ENCODE measurements at places on chromosomes 1 and 21.

- no peak for DNase-seq
Measured at GRCh38 chr1:209134001-209134400, 449.5 kb upstream of the CAMK1G start.

- DNase-seq: no peak
Measured at GRCh38 chr1:68812333-68812732, 315.5 kb upstream of the DEPDC1 start.

GRCh38 chr1:21795075-21795474, 12.1 kb upstream of the USP48 start:
- no peak for DNase-seq

DNA sequence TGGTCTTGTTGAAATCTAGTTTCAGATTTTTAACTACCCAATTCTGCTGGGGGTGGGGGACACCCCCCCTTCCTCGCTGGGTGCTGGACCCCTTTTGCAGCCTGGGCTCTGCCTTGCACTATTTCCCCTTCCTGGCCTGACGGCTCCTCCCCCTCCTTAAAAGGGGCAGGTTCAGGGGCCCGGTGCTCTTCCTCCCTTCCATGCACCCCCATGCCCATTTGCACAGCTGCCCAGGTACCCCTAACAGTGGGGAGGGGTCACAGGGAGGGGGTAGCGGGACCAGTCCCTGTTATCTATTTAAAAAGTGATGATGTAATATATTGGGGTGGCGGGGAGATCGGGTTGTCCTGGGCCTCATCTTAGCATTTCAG, 15.3 kb downstream of the ZBTB7B start:
- no peak for DNase-seq

DNA sequence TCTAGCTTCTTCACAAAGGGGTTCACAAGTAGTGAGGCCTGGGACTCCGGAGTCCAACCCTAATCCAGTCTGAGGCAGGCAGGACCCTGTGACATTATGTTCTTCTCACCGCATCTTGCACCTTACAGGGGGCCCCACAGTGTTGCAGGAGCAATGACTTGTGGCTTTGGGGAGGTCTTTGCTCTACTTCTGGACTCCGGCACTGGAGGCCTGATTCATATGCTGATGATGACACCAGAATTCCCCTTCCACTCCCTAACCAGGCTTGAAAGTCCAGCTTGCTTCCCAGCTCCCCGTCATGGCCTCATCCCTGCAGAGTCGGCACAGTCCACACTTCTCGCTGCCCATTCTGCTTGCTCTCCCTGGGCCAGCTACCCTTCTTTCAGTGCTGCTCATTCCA, 96.3 kb upstream of the SLC44A3 start:
- no peak for DNase-seq

DNA sequence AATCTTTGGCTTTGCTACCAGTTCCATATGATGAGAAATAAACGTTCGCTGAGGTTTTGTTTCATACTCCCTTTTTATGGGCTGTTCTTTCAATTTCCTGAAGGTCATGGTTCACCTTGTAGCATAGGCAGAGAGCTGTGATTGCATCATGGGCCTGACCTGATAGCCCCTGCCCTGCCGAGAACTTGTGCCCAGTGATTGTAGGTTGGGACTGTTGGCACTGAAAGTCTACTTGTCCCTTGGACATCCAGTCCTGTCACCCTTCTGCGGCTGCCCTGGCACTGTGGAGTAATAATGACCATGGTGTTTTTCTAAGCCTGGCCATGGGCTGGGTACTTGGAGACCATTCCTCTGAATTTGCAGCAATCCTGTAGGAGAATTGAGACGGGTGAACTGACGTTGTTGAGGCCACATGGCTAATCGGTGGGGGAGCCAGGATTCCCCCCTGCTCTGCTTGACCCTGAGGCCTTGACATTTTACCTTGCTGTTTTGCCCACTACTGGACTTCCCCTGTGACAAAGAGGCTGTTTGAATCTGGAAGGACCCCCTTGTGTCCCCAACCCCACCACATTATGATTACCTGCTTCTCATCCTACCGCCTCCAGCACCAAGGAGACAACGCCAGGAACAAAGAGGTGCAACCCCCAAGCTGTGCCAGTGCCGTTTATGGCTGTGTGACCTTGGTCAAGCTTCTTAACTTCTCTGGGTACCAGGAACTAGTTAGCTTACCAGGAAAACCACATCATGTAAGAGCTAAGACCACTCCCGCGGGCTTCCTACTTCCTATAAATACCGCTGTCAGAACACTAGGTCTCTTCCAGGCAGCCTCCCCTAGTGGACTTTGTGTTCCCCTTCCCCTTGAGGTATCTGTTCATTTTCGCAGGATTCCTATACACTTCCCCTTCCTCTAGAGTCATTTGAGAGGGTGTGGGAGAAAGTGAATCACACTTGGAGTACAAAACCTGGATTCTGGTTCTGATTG, 23.4 kb downstream of the SESN2 start:
- DNase-seq: no peak

DNA sequence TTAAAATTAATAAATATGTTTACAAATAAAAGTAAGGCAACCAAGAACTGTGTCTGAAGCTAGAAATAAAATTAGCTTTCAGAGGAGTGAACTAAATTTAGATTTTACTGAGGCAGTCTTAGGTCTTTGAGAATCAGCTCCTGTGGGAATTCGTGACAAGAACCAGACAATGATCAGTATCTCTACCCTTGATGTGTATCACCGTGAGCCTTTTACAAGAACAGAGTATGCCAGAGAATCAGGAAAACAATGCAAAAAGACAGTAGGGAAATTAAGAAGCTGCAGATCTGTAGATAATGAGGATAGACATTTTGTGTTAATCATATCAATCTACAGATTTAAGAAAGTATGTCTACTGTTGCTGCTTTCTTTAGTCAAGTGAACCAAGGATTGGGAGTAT, 351.0 kb downstream of the COL11A1 start:
- DNase-seq: no peak

GRCh38 chr1:230326971-230327891, 98.9 kb downstream of the PGBD5 start:
- DNase-seq: no peak

DNA sequence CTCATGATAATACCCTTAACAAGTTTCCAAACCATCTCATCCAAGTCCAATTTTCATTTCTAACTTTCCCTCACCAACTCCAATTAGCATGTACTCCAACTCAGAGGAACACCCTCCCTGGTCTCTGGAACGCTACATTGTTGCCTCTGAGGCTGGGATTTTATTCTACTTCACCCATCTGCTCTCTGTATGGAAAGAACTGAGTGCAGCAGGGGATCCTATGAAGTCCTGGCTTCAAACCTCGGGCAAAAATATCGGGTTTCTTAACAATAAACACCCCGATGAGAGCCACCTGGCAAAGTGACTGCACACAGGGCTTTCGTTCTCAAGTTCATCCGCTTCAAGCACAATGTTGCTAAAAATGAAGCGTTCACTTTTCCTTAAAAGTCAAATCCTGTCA, 99.6 kb downstream of the CRB1 start:
- no peak for DNase-seq

DNA sequence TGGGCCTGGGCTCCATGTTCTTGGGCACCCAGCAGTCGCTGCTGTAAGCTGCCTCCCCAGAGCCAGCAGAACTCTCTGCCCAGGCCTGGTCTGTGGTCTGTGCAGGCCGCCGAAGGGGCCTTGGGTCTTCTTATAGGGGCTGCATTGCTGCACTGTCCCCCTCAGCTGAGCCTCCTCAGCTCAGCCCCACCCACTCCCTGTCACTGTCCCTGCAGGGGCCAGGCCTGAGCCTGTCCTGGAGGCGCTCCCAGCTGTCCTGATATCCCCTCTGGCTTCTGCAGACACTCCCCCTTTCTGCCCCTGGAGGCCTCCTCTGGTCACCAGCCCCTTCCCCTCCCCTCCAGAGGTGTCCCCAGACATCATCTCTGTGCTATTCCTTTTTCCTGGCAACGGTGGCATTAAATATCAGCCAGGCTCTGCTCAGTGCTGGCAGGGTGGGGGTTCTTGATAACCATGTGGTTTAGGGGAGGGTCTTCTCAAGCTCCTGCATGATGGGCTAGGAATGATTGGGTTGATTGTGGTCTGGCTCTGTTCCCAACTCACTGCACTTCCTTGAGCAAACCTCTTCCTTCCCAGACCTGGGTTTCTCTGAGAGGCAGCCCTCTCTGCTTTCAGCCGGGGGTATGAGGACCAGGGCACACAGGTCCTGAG, 3.7 kb upstream of the FOXO6 start:
- DNase-seq: no peak

DNA sequence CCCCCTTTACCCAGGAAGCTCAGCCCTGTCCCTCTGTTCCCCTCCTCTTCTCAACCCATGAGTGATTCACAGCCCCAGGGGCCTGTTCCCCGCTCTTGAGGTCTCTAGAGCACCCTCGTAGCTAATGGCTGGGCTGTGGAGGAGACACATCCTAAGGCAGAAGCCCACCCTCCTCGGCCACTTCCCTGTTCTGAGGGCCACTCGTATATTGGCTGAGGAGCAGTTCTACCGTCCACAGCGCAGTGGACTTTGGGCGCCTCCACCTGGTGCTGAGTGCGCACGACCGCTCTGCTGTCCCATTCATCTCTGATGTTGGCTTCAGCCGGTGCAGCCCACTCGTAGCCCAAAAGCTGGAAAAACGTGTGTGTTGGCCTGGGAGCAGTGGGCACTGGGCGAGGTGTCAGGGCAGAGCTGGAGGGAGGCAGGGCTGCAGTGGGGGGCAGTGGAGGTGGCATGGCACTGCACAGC, 24.5 kb upstream of the PKP1 start:
- DNase-seq: no peak

- DNase-seq: no peak
Measured at GRCh38 chr1:245488346-245489129, 333.8 kb downstream of the KIF26B start.

GRCh38 chr1:244865820-244866219, 1.5 kb upstream of the HNRNPU start:
- DNase-seq: no peak

GRCh38 chr1:240962086-240962485, 350.1 kb upstream of the GREM2 start:
- DNase-seq: no peak

DNA sequence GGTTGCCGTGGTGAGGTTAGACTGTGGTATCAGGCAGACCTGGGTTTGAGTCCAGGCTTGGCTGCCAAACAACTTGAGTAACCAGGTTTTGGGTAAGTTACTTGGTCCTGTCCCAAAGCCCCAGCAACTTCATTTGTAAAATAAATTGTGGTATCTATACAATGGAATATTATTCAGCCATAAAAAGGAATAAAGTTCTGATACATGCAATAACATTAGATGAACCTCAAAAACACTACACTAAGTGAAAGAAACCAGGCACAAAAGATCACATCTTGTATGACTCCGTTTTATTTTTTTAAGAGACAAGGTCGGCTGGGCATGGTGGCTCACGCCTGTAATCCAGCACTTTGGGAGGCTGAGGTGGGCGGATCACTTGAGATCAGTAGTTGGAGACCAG, 16.4 kb upstream of the MIXL1 start:
- DNase-seq: no peak

- DNase-seq: no peak
Measured at GRCh38 chr1:1678581-1679380, 13.8 kb downstream of the SLC35E2B start.

DNA sequence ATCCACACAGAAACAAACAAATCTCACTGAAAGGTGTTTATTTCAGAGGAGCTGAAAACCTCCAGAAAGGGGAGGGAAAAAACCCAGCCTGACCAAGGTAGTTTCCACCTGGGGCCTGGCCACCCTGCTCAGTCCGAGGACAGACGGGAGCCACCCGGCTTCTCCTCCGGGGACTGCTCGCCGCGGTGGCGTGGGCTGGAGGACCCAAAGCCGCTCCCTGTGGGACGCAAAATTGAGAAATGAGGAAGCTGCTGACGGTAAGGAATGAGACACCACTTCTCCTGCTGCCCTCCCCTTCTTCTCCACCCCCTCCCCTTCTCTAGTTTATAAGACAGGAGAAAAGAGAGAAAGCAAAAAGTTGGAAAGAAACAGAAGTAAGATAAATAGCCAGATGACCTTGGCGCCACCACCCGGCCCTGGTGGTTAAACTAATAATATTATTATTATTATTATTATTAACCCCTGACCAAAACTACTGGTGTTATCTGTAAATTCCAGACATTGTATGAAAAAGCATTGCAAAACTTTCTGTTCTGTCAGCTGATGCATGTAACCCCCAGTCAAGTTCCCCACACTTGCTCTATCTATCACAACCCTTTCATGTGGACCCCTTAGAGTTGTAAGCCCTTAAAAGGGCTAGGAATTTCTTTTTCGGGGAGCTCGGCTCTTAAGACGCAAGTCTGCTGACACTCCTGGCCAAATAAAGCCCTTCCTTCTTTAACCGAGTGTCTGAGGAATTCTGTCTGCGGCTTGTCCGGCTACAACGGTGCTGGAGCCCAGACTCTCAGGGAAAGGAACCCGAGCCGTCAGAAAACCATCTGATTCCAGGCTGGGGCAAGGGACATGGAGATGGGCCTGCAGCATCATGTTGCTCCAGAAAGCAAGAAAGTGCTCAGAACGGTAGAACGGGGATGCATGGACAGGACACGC, 12.5 kb downstream of the ITGB2 start:
- DNase-seq: no peak

DNA sequence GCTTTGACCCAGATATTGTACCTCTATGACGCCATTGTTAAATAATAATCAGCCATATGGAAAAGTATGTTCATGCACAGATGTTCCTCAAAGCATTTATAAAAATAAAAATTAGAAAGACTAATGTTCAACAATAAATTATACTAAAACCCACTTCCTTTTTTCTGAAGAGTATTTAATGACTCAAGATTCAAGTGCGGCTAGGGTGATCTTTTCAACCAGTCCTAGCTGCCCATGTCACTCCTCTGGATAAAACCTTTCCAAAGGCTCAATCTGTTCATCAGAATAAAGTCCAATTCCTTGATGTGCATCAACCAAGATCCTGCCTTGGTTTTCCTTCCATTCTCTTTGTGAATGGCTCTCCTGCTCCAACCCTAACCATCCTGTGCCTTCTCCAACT, 292.0 kb downstream of the VAV3 start:
- DNase-seq: no peak

DNA sequence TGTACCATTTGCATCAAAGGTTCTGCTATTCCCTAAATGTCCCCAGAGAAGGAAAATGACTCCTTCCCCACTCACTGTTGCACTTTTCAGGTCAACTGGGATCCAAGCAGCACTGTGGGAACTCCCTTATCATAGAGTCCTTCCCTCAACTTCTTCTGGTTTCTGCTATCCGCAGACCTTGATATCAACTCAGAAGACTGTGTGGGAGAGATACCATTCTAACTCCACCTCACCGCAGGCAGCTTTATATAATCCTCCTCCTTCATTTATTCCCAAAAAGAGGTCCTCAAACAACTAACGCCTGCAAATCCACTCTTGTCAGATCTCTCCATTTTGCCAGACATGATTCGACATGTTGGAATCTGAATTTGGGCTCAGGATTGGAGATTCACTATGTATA, 27.3 kb downstream of the LHX9 start:
- DNase-seq: no peak

- DNase-seq: no peak
Measured at GRCh38 chr1:246215510-246215903, 291.6 kb downstream of the SMYD3 start.
